ENCODE measurements at places on chromosomes 4 and X.

- peaks cover 13% of the 10 kb centered on the region for H3K4me1 ChIP-seq
- H3K27ac ChIP-seq = no peak overlapping the region
- no peaks in the 10 kb centered on the region for H3K27me3 ChIP-seq
- DNase-seq = no peak
- H3K36me3 ChIP-seq = no peaks in the 10 kb centered on the region
Observed at GRCh38 chr4:158778156-158778711, 9.4 kb downstream of the FNIP2 start.

GRCh38 chr4:169996379-169997240, 29.6 kb downstream of the MFAP3L start:
- no peak overlapping the region for H3K4me3 ChIP-seq
- peaks cover 5% of the 10 kb centered on the region for H3K36me3 ChIP-seq
- DNase-seq = no peak
- H3K27ac ChIP-seq = no peak overlapping the region
- peaks cover 3% of the 10 kb centered on the region for H3K27me3 ChIP-seq

GRCh38 chr4:134634301-134634700, 432.7 kb upstream of the PABPC4L start:
- no peak overlapping the region for H3K4me3 ChIP-seq
- H3K36me3 ChIP-seq = no peaks in the 10 kb centered on the region
- no peaks in the 10 kb centered on the region for H3K4me1 ChIP-seq

GRCh38 chr4:40563401-40563800, 66.3 kb downstream of the RBM47 start:
- no peaks in the 10 kb centered on the region for H3K36me3 ChIP-seq
- no peaks in the 10 kb centered on the region for H3K4me1 ChIP-seq
- no peak for DNase-seq
- peaks cover 2% of the 10 kb centered on the region for H3K27me3 ChIP-seq
- H3K27ac ChIP-seq = no peak overlapping the region

GRCh38 chr4:148415500-148415899, 26.7 kb downstream of the NR3C2 start:
- no peak overlapping the region for H3K27ac ChIP-seq
- no peak for DNase-seq
- H3K36me3 ChIP-seq = no peaks in the 10 kb centered on the region
- H3K27me3 ChIP-seq = no peaks in the 10 kb centered on the region

DNA sequence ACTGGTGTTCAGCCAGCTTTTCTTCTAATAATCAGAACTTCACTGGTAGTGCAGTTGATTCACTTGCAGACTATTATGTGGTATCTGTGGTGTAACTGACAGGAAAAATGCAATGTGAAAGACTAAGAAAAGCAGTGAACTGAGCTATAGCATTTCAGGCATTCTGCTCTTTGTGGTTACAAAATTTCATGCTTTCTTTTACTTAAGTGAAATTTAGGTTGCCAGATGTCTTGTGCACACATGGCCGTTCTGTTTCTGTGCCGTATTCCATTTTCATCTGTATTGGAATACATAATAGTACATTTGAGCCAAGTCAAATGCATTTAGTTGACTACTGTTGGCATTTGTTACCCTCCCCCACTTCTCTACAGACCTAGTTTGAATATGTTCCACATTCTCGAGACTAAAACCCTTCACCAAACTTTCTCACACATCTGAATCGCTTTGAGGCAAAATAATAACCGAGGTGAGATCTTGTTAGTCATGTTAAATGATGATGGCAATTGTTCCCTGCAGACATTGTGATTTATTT, 8.2 kb downstream of the RTL3 start:
- H3K27me3 ChIP-seq = no peaks in the 10 kb centered on the region
- H3K4me3 ChIP-seq = no peak overlapping the region
- no peak overlapping the region for H3K27ac ChIP-seq
- H3K36me3 ChIP-seq = no peaks in the 10 kb centered on the region
- DNase-seq = no peak
- peaks cover 1% of the 10 kb centered on the region for H3K4me1 ChIP-seq

DNA sequence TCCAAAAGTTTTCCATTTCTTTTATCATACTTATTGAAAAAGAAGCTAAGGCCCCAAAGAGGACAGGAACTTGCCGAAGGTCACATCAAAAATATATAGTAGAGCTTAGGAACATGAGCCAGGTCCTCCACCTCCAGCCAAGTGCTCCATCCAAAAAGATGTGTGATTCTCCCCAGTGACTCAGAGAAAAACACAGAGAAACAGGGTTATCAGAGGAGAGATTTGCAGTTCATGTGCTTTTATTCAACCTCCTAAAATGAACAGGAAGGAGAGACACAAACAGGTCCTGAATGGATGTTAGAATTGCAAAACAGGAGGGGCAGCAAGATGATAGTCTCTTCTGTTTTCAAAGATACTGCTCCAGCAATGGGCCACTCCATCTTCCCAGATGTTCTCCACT, 19.6 kb upstream of the FGF16 start:
- no peak overlapping the region for H3K27ac ChIP-seq
- no peaks in the 10 kb centered on the region for H3K36me3 ChIP-seq
- peaks cover 2% of the 10 kb centered on the region for H3K27me3 ChIP-seq

GRCh38 chrX:20712811-20713210, 446.1 kb upstream of the RPS6KA3 start:
- H3K36me3 ChIP-seq = no peaks in the 10 kb centered on the region
- H3K4me1 ChIP-seq = no peaks in the 10 kb centered on the region
- no peak overlapping the region for H3K4me3 ChIP-seq

GRCh38 chr4:180636696-180637404, 1606.4 kb upstream of the TENM3 start:
- no peaks in the 10 kb centered on the region for H3K27me3 ChIP-seq
- H3K27ac ChIP-seq = no peak overlapping the region
- no peaks in the 10 kb centered on the region for H3K36me3 ChIP-seq
- DNase-seq = no peak
- H3K4me1 ChIP-seq = no peaks in the 10 kb centered on the region
- no peak overlapping the region for H3K4me3 ChIP-seq

- no peak overlapping the region for H3K4me3 ChIP-seq
- DNase-seq = no peak
- peaks cover 12% of the 10 kb centered on the region for H3K4me1 ChIP-seq
Observed at GRCh38 chr4:3805026-3805425, 38.8 kb downstream of the ADRA2C start.

DNA sequence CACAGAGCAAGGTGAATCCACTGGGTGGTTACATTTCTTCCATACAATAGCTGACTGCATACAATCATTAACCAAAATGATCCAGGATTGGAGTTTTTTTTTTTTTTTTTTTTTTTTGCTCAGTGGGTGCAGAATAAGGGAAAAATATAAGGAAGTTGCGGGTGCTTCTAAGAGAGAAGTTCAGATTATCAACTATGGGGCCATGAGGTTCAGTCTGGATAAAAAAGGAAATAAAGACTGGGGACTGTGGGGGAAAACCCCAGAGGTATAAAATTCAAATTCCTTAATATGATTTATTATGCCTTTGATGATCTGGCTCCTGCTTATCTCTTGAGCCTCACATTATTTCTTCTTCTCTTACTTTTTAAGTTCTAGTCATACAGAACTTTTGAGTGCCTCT, 5.9 kb upstream of the EIF1AX start:
- H3K4me1 ChIP-seq = no peaks in the 10 kb centered on the region
- H3K36me3 ChIP-seq = no peaks in the 10 kb centered on the region
- H3K27ac ChIP-seq = no peak overlapping the region
- H3K27me3 ChIP-seq = no peaks in the 10 kb centered on the region
- no peak overlapping the region for H3K4me3 ChIP-seq
- no peak for DNase-seq

DNA sequence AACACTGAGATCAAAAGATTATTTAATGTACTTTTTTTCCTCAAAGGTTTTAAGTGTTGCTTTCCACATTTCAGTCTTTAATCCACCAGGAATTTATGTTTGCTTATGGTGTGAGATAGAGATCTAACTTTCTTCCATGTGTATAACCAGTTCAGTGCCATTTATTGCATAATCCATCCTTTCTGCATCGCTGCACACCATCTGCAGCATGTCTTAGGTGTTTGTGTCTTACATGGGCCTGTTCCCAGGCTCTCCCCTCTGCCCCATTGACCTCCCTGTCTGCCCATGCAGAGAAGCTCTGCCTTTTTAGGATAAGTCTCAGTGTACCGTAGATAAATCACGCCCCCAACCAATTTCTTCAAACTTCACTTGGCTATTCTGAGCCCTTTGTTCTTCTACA, 30.3 kb downstream of the NSDHL start:
- H3K4me3 ChIP-seq = no peak overlapping the region
- H3K27me3 ChIP-seq = peaks cover 2% of the 10 kb centered on the region
- H3K36me3 ChIP-seq = no peaks in the 10 kb centered on the region
- no peak for DNase-seq
- no peak overlapping the region for H3K27ac ChIP-seq

DNA sequence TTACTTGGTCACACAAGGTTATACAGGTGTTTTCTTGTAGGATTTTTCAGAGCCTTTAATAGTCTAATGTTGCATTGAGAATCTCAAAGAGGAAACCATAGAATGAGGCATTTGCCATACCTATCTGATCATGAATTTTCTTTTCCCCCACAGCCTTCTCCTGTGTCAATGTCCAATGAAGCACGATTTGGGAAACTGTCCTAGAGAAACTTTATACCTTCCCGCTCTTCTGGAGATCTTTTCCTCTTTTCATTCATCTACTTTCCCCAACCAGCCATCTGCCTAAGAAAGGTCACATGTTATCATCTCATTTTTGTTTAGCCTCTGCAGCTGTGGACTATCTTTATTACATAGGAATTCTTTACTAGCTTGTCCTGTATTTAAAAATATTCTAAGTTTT, 19.9 kb downstream of the VSIG4 start:
- no peak for DNase-seq
- no peaks in the 10 kb centered on the region for H3K36me3 ChIP-seq
- peaks cover 4% of the 10 kb centered on the region for H3K27me3 ChIP-seq
- H3K4me3 ChIP-seq = no peak overlapping the region

GRCh38 chrX:131728295-131729145, 184.6 kb downstream of the OR13H1 start:
- no peak overlapping the region for H3K27ac ChIP-seq
- no peak for DNase-seq
- peaks cover 5% of the 10 kb centered on the region for H3K36me3 ChIP-seq
- no peaks in the 10 kb centered on the region for H3K4me1 ChIP-seq
- H3K27me3 ChIP-seq = no peaks in the 10 kb centered on the region

DNA sequence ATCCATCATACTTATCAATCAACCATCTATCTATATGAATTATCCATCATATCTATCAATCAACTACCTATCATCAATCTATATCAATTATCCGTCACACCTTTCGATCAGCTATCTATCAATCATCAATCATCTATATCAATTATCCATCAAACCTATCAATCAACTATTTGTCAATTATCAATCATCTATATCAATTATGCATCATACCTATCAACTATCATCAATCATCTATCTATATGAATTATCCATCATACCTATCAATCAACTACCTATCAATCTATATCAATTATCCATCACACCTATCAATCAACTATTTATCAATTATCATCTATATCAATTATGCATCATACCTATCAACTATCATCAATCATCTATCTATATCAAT, 70.6 kb upstream of the PPP2R3B start:
- peaks cover 4% of the 10 kb centered on the region for H3K27me3 ChIP-seq
- H3K27ac ChIP-seq = no peak overlapping the region
- no peaks in the 10 kb centered on the region for H3K4me1 ChIP-seq
- no peak overlapping the region for H3K4me3 ChIP-seq

Measured in glutamatergic neuron (in vitro differentiated cells).